NK-92 treated with Interleukin-12 subunit alpha and Interleukin-12 subunit beta, amount 100 ng/mL, for 24 hours (cell line): ENCODE measurements at places on chromosomes 2 and 18.

GRCh38 chr18:64103986-64104385, 44.9 kb downstream of the LINC00305 start:
- DNase-seq: no peak

DNA sequence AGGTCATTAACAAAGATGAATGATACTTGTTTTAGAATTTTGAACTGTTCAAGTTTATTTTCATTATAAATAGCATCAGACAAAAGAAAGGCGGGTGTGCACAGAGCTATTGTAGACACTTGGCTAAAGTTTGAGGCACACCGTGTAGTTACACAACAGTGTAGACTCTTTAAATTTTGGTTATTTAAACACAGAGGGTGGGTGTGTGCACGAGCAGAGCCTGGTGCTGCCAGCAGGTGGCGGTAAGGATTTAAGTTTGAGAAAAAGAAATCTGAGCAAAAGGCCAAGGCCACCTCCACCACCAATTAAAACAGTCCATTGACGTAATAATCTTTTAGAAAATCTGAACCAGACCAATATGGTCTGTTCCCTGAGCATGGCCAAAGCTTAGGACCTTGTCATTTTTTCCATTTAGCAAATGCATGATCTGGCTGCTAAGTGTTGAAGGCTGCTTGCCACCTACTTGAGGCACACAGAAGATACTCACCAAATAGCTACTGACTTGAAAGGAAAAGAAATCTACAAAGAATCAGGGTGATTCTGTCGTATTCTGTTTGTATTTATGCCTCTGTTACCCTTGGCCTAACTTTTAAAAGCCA, 14.3 kb downstream of the COPS7B start:
- no peak for DNase-seq

- DNase-seq: no peak
These were observed 21.9 kb downstream of the RTP5 start for GRCh38 chr2:241891315-241891987.

DNA sequence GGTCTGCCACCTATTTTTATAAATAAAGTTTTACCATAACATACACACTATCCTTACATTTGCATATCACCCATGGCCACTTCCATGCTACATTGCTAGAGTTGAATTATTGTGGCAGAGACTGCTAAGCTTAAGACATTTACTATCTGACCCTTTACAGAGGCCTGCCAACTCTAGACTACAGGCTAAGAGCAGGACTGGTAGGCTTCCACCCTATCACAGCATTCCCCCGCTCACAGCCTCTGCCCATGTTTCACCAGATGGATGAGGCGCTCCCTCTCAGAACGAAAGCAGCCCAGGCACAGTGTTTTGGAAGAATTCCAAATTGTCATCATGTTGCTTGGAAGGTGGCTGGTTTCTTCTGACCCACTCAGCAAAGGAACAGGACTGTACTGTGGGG, 91.7 kb upstream of the SLC35G4 start:
- DNase-seq: no peak

GRCh38 chr2:151833984-151834383, 5.8 kb upstream of the ARL5A start:
- DNase-seq: no peak
